ENCODE measurements at places on chromosomes 6 and 20.

DNA sequence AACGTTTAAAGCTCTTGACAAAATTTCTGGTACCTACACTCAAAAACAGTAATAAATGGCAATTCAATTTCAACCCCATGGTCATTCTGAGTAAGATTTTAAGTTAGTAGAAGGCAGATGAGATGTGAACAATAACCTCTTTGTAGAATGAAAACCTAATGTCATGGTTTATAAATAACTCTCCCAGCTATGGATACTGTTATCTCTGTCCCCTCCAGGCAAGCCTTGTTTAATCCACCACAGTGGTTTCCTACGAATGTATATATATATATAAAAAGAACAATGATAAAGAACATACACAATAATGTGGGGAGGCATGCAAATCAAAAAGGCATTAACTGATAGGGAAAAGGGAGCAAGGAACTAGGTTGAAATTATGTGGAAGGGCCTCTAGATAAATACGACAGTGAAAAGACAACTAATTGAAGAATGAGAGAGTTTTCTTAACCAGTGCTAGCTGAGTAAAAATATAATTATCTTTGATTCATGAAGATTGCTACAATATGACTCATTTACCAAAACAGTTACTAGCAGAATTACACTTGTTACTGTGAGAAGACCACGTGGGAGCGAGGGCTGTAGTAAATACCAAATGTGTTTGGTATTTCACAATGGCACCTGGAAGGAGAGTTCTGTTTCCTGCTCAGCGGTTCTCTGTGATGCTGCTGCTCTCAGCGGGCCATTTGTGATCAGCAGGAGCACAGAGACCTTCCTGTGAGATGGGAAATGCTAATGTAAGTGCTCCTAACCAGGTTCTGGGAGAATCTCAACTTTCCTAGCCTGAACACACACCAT is 173.7 kb downstream of the MBOAT1 start:
- DNase-seq, result no peak

GRCh38 chr20:50338479-50339391 is 148.1 kb downstream of the CEBPB start:
- DNase-seq, result peak; percentile 88

GRCh38 chr6:168319279-168320111 is at the start of gene DACT2:
DACT2 (minus strand) TSS chr6:168319777; CDS start chr6:168319633, 144 bp downstream.
- DNase-seq, result no peak

DNA sequence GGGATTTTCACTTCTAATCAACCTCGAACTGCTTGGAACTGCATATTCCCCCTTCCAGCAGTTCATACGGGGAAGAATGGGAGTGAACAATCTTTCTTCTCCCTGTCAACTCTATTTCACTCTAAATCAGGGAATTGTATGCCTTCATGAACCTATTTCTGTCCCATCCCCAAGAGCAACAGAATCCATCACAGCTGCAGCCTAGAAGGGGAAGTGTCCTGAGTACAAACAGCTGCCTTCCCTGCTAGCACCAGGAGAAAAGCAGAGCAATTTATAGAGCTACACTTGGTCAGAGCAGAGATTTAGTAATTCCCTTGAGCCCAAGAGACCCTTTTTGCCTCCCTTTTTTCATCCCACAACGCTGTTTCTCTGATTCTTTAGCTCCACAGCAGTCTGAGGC is 208.4 kb downstream of the ADGRG6 start:
- no peak for DNase-seq

DNA sequence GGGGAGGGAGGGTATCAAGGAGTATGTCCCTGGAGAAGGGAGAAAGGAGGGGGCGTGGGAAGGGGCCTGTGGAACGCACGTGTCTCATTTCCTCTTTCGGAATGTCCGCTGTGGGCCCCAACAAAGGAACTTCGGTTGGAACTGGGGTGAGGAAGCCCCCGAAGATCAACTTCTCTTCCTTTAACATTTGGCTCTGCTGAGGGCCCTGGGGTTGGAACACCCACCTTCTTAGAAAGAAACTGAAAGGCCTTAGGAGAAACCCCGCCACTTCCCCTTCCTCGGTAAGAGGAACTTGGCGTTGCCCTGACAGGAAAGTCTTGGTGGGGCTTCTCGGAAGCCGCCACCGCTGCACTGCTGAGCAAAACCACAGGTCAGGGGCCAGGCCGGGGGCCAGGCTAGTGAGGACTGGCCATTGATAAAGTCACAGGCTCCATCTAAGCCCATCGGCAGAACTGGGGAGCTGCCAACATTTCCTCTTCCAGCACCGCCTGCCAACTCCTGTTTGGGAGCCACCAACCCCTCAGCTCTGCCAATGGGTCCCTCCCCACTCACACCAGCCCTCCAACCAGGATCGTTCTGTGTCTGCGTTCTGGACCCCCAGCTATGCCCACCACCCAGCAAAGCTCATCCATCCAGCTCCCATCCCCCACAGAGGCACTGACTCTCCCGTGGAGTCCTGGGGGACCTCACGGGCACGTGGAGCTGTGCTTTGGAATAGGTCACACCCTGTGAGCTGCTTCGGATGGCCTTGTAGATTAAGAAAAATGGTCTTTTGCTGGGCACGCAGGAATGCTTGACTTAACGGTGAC is 44.8 kb downstream of the FGD2 start:
- peak; percentile 93 for DNase-seq

- no peak for DNase-seq
These were observed 417.7 kb upstream of the JARID2 start for GRCh38 chr6:14828201-14828611.

- DNase-seq, result no peak
These were observed 47.1 kb upstream of the EDN3 start for GRCh38 chr20:59253325-59253724.

DNA sequence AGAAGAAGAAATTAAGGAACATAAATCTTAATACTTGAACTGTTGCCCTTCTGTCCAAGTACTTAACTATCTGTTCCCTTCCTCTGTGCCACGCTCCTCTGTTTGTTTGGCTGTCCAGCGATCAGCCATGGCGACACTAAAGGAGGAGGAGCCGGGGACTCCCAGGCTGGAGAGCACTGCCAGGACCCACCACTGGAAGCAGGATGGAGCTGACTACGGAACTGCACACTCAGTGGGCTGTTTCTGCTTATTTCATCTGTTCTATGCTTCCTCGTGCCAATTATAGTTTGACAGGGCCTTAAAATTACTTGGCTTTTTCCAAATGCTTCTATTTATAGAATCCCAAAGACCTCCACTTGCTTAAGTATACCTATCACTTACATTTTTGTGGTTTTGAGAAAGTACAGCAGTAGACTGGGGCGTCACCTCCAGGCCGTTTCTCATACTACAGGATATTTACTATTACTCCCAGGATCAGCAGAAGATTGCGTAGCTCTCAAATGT is 17.1 kb downstream of the IRF4 start:
- DNase-seq, result no peak

DNA sequence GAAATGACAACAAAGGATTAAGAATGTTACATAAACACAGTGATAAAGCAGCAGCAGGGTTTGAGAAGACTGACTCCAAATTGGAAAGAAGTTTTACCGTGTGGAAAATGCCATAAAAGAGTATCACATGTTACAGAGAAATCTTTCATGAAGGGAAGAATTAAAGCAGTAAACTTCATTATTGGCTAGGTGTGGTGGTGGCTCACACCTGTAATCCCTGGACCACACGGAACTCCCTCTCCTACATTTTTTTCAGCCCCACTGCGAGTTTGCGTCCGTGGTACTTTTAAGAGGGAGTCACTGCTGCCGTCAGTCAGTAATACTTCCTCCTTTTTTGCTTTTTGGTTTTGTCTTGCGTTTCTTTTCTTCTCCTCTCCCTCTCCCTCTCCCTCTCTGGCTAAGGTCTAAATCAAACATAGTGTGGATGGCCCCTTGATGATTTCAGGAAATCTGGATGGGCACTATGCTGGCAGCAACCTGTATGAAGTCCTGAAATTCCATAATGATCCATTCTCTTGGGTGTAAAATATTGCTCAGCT is 112.3 kb downstream of the MAN1A1 start:
- no peak for DNase-seq

DNA sequence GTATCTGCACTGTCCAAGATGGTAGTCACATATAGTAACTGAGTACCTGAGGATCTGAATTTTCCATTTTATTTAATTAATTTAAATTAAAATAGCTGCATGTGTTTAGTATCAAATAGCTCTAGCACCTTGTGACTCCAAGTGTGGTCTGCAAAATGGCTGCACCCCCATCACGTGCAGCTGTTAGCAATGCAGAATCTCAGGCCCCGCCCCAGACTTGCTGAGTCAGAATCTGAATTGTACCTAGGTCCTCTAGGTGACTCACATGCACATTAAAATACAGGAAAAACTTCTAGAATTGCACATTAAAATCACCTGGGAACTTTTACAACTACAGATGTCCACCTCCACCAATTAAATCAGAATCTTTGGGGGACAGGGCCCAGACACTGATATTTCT is 19.2 kb upstream of the FAM83C start:
- no peak for DNase-seq

DNA sequence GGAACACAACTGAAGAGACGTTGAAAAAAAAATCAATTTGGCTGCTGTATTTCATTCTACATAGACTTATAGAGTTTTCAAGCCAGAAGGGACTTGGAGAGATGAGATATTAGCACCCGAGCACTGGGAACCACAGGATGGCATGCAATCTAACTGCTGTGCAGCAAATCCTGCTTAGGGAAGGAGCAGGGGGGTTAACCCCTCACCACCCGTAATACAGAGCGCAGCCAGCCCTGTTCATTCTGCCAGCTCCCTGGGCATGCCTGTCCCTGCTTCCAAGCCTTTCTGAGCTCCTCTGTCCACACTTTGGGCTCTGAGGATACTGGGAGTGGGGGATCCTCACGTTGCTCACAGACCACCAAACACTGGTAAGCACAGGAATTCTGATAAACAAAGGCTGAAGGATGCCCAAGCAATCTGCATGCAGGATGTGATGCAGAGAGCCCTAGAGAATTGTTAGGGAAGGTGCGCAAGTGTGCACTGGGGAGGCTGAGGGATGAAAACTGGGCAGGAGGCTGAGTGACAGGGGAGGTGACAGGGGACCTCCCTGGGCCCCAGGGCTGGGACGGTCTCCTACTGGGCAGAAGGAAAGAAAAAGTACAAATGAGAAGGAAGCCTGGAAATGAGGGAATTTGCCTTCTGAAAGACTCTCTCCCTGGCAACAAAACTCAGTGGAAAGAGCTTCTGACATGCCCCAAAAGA is 34.0 kb downstream of the CPNE5 start:
- no peak for DNase-seq

DNA sequence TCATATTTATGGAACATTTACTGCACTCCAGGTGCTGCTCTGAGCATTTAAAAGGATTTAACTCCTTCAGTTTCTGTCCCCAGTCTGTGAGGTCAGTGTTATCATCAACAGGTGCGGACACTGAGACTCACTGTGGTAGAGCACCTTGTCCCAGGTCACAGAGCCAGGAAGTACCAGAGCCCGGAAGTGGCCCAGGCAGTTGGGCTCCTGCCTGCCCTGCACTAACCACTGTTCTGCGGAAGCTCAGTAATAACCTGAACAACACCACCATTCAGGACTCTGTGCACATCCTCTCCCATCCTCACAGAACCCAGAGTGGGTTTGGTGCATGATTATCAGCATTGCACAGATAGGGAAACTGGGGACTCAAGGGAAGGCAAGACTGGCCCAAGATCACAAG is 16.8 kb upstream of the SIRPG start:
- no peak for DNase-seq

DNA sequence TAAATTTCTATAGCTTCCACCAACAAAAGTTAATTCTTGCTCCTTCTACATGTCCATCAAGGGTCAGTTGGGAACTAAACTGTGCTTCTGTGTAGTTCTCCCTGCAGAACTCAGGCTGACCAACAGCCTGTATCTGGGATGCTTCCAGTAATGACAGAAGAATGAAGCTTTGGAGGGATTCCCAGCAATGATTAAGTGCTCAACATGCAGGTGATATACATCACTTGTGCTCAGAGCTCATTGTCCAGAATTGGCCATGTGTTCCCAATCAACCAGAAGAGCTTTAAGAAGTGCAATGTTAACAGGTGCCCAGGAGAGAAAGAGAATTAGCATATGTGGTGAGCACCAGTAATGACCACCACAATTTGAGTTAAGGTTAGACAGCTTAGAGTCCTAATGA is 37.4 kb upstream of the SNRPB2 start:
- DNase-seq, result no peak

- DNase-seq, result peak; percentile 97
These were observed 48.9 kb downstream of the HIVEP1 start for GRCh38 chr6:12060780-12061609.

GRCh38 chr6:35360349-35361138 is 18.2 kb downstream of the PPARD start:
- DNase-seq, result peak; percentile 41

DNA sequence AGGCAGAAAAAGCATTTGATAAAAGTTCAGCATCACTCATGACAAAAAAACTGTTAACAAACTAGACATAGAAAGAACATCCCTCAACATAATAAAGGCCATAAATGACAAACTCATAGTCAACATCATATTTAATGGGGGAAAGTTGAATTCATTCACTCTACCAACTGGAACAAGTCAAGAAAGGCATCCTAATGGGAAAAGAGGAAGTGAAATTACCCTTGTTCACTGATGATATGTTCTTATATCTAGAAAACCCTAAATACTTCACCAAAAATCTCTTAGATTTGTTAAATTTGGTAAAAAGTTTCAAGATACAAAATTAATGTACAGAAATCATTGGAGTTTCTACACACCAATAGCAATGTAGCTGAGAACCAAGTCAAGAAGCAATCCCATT is 48.9 kb downstream of the GGTLC1 start:
- DNase-seq, result no peak

GRCh38 chr20:46307139-46307998 is 929 bp downstream of the CDH22 start:
- peak; percentile 53 for DNase-seq

DNA sequence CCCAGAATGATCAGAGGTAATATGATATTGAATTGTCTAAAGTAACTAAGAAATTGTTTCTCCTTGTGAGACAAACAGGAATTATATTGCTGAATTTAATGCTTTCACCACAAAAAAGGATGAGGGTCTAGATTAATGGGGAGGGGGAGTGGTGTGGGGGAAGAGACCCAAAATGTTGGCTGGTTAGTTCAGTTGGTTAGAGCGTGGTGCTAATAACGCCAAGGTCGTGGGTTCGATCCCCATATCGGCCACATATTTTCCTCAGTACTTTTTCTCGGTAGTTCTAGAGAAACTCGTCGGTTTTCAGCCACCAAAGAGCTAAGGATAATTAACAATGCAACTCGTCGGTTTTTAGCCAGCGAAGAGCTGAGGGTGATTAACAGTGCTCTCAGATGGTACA is 26.3 kb downstream of the PRSS16 start:
- DNase-seq, result no peak
